Sigmoid colon (tissue), 7 donors: ENCODE measurements at places on chromosomes 4 and X. TPM values are rescaled to one million over a fixed set of nuclear protein-coding genes. Genes with fewer than 3 reads are reported as not detected.

- H3K36me3 ChIP-seq: no peaks in the 10 kb centered on the region
- H3K27ac ChIP-seq: peak overlapping the region; percentile 78
- peaks cover 2% of the 10 kb centered on the region for H3K27me3 ChIP-seq
- no peak overlapping the region for H3K4me3 ChIP-seq
- DNase-seq: no peak
These were observed 88.1 kb downstream of the RTL5 start for GRCh38 chrX:72043636-72044035.

F9 gene
- not detected for total RNA-seq

GRCh38 chr4:76995776-76996175, 46.2 kb downstream of the SEPTIN11 start:
- peaks cover 7% of the 10 kb centered on the region for H3K36me3 ChIP-seq
- DNase-seq: no peak
- H3K27ac ChIP-seq: no peak overlapping the region
- H3K4me3 ChIP-seq: no peak overlapping the region

GRCh38 chr4:19707876-19708275, 543.8 kb upstream of the SLIT2 start:
- no peaks in the 10 kb centered on the region for H3K4me1 ChIP-seq
- H3K27ac ChIP-seq: no peak overlapping the region
- DNase-seq: no peak
- no peaks in the 10 kb centered on the region for H3K36me3 ChIP-seq

DNA sequence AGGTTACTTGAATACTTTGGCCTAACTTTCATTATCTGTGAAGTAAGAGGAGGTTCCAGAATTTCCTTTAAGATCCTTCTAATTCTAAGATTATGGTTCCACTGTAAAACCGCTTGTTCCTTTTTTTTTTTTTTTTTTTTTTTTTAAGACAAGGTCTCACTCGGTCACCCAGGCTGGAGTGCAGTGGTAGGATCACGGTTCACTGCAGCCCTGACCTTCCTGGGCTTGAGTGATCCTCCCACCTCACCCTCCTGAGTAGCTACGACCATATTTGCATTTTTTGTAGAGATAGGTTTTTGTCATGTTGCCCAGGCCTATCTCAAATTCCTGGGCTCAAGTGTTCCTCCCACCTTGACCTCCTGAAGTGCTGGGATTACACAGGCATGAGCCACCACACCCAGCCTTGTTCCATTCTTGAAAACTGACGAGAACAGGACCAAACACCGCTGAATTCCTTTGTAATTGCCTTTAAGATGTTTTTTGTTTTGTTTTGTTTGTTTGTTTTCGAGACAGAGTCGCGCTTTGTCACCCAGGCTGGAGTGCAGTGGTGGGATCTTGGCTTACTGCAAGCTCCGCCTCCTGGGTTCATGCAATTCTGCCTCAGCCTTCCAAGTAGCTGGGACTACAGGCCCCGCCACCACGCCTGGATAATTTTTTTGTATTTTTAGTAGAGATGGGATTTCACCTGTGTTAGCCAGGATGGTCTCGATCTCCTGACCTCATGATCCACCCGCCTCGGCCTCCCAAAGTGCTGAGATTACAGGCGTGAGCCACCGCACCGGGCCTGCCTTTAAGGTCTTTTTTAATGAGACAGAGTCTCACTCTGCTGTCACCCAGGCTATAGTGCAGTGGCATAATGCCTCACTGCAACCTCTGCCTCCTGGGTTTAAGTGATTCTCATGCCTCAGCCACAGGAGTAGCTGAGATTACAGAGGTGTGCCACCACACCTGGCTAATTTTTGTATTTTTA, 6.8 kb downstream of the PDS5A start:
- no peak overlapping the region for H3K27ac ChIP-seq
- H3K4me1 ChIP-seq: no peaks in the 10 kb centered on the region
- H3K27me3 ChIP-seq: no peaks in the 10 kb centered on the region
- no peak overlapping the region for H3K4me3 ChIP-seq
- no peak for DNase-seq

SPIN2A gene
- not detected for total RNA-seq

GRCh38 chrX:22073928-22074327, 41.8 kb downstream of the PHEX start:
- no peaks in the 10 kb centered on the region for H3K27me3 ChIP-seq
- no peak for DNase-seq
- H3K36me3 ChIP-seq: no peaks in the 10 kb centered on the region
- H3K4me1 ChIP-seq: no peaks in the 10 kb centered on the region

DNA sequence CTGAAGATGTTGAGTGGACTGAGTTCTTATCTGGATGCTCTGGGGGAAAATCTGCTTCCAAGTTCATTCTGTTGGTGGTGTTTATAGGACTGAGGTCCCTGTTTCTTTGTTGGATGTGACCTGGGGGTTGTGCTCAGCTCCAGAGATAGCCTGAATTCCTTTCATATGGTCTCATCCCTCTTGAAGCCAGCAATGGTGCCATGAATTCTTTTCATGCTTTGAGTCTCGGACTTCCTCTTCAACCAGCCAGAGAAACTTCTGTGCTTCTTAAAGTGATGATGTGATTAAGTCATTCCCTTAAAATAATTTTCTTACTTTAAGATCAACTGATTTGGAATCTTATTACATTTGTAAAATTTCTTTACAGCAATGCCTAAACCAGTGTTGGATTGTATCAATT, 233.8 kb upstream of the UGT8 start:
- H3K27me3 ChIP-seq: no peaks in the 10 kb centered on the region
- no peak overlapping the region for H3K4me3 ChIP-seq
- no peak for DNase-seq

GRCh38 chr4:151624626-151625565, 135.9 kb downstream of the GATB start:
- no peak for DNase-seq
- H3K36me3 ChIP-seq: no peaks in the 10 kb centered on the region
- no peak overlapping the region for H3K27ac ChIP-seq
- no peaks in the 10 kb centered on the region for H3K27me3 ChIP-seq
- no peaks in the 10 kb centered on the region for H3K4me1 ChIP-seq

DNA sequence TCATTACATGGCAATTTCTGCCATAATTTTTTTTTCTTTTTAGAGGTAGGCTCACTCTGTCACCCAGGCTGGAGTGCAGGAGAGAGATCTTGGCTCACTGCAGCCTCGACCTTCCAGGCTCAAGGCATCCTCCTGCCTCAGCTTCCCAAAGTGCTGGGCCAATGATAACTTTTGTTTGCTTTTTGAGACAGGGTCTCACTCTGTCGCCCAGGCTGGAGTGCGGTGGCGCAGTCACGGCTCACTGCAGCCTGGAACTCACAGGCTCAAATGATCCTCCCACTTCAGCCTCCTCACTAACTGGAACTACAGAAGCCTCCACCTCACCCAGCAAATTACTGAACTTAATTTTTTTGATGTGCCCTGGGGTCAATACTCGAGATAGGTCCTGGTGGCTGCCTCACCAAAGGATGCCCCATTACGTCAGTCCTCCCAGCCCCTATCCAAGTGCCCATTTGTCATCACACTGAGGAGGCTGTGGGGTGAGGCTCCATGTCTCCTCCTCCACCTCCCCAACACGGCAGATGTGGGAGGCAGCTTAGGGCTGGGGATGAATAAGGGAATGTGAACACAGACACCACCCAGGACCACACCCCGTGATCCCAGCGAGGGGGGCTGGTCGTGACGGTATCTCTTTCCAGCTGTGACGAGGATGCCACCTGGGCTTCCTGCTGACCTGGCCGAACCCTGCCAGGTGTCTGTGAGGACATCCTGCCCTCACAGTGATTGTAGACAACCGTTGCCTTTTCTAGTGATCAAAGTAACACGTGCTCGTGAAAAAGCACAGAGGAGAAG, 12.4 kb upstream of the NKX1-1 start:
- DNase-seq: peak; percentile 27
- H3K27ac ChIP-seq: no peak overlapping the region
- H3K4me1 ChIP-seq: peaks cover 6% of the 10 kb centered on the region
- no peak overlapping the region for H3K4me3 ChIP-seq
- H3K36me3 ChIP-seq: no peaks in the 10 kb centered on the region

DNA sequence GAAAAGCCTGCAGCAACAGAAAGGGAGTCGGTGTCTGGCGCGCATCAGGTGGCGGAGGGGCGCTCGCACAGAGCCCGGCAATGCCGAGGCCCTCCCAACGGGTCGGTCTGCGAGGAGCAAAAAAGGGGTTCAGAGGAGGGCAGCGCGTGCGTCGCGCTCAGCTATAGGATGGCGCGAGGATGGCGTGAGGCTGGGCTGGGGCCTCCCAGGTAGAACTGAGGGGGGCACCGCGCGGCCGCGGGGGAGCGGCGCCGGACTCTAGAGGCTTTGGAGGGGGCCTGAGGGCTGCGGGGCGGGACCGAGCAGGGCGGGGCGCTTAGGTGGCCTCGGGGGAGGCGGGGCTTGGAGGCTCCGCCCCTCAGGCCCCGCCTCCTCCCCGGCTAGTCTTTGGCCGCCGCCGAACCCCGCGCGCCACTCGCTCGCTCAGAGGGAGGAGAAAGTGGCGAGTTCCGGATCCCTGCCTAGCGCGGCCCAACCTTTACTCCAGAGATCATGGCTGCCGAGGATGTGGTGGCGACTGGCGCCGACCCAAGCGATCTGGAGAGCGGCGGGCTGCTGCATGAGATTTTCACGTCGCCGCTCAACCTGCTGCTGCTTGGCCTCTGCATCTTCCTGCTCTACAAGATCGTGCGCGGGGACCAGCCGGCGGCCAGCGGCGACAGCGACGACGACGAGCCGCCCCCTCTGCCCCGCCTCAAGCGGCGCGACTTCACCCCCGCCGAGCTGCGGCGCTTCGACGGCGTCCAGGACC, at the start of gene PGRMC1:
Gene PGRMC1, plus strand, starts transcription at position 414 of the 751 bp plus-strand sequence. Its CDS starts 79 bp downstream, at position 493.
- no peaks in the 10 kb centered on the region for H3K4me1 ChIP-seq
- no peaks in the 10 kb centered on the region for H3K36me3 ChIP-seq
- peak within 1 kb of the TSS; percentile 66 for H3K4me3 ChIP-seq

GRCh38 chr4:38759113-38759789, 23.5 kb downstream of the TLR10 start:
- no peaks in the 10 kb centered on the region for H3K4me1 ChIP-seq
- DNase-seq: peak; percentile 81
- no peak overlapping the region for H3K27ac ChIP-seq
- H3K27me3 ChIP-seq: no peaks in the 10 kb centered on the region
- no peaks in the 10 kb centered on the region for H3K36me3 ChIP-seq
- H3K4me3 ChIP-seq: no peak overlapping the region

GRCh38 chr4:186886759-186887158, 163.1 kb upstream of the FAT1 start:
- no peaks in the 10 kb centered on the region for H3K36me3 ChIP-seq
- no peaks in the 10 kb centered on the region for H3K27me3 ChIP-seq
- no peak overlapping the region for H3K4me3 ChIP-seq
- H3K4me1 ChIP-seq: no peaks in the 10 kb centered on the region

DNA sequence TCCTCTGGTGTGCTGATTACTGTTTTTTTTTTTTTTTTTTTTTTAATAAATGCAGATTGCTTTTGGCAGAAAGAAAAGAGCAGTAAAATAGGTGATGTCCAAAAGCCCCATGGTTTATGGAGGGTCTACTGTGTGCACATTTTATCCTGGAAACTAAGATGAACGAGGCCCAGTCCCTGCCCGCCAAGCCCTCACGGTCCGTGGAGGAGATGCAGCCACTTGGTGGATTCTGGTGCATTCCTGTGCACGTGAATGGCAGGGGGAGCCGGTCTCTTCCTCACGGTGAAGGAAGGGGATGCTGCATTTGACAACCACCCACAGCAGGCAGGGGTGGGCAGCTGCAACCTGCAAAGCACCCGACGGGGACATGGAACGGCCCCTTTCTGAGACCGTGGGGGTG, 100.2 kb upstream of the AFAP1 start:
- no peaks in the 10 kb centered on the region for H3K4me1 ChIP-seq
- no peaks in the 10 kb centered on the region for H3K27me3 ChIP-seq
- H3K27ac ChIP-seq: no peak overlapping the region

USP11 gene
- 18.9 TPM for total RNA-seq

ABCE1 gene
- 48.7 TPM for total RNA-seq

DNA sequence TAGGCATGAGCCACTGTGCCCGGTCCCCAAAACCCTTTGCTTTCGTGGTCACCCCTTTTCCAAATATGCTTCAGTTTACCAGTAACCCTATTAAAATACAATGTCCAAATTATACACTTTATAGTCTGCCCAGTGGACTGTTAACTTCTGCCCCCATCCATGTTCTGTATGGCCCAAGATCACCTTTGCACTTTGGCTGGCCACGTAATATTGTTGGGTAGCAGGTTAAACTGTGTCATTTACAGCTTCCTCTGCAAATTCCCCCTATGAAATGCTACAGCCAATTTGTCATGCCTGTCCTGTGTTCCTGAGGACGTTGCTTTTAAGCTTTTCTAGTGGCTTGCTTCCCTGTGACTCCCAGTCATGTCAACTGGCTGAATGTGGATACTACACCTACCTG, 101.1 kb upstream of the IL13RA1 start:
- peaks cover 30% of the 10 kb centered on the region for H3K36me3 ChIP-seq
- DNase-seq: no peak
- H3K4me1 ChIP-seq: peaks cover 12% of the 10 kb centered on the region

GRCh38 chr4:34880246-34880645, 1364.1 kb downstream of the ARAP2 start:
- no peaks in the 10 kb centered on the region for H3K4me1 ChIP-seq
- H3K36me3 ChIP-seq: no peaks in the 10 kb centered on the region
- no peaks in the 10 kb centered on the region for H3K27me3 ChIP-seq
- no peak overlapping the region for H3K4me3 ChIP-seq
- no peak for DNase-seq
- H3K27ac ChIP-seq: no peak overlapping the region

NLGN4X gene
- 5.5 TPM for total RNA-seq
